ENCODE measurements at places on chromosomes 6 and 20.

- no peak for DNase-seq
These were observed 403.7 kb upstream of the CITED2 start for GRCh38 chr6:139778106-139778505.

GRCh38 chr20:62831854-62832211, 15.0 kb downstream of the COL9A3 start:
- DNase-seq = no peak

DNA sequence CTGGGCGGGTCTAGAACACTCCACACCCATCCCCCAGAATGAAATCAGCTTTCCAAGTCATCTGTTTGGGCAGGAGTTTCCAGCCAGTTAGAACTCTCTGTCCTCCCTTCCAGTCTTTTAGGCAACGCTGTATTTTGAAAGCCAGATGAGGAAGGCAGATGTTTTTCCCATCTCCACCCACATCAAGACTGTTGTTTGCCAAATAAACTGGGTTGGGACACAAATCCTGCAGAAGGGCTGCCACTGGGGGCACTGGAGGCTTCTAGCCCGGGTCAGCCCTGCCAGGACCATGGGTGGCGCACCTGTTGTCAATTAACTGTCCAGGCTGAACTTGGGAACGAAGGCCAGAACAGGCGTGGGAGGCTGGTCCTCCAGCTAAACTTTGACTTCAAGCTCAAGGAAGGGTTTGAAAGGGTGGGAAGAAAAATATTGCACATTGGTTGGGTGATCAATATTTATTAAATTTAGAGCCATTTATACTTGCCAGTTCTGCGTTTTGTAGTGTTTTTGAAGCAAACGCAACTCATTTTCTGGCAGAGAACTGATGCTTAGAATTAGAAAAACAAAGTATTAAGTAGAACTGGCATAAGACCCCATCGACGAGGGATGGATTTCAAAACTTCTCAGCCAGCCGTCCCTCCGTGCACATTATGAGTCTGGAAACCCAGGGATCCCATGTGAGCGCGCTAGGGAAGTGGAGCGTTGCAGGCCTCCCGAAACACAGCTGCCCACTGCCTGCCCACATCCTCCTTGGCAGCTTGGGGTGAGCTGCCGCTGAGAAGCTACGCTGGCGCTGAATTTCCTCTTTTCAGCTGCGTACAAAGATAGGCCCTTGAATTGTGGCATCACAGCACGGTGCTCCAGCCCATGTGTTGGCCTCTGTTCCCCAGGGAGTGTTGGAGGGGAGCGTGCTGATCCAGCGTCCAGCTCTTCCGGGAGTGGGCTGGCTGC, 297.4 kb downstream of the QKI start:
- no peak for DNase-seq

DNA sequence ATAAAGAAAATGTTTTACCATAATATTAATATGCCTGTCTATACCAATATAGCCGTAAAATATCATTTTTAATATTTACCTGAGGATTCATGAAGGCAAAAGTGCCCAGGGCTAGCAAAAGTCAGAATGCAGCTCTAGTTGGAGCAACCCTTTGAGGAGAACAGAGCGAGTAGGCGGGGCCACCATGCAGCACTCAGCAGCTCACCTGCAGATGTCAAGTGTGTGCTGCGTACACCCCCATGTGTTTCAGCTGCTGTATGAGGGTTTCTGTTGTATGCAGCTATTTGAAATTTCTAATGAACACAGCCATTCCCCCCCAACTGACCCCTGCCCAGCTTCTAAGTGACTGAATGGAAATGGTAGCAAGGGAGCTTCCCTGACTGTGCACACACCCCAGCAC, 508.0 kb downstream of the QKI start:
- DNase-seq = no peak

DNA sequence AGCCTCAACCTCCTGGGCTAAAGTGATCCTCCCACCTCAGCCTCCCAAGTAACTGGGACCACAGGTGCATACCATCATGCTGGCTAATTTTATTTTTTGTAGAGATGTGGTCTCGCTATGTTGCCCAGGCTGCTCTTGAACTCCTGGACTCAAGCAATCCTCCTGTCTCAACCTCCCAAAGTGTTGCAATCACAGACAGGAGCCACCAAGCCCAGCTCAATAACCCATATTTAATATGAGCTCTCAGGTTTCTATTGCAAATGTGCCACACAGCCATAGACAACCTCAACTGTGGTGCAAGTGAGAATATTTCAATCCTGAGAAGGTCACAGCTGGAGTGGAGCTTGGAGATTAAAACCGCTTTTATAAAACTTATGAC, 14.4 kb downstream of the JPH2 start:
- no peak for DNase-seq

- DNase-seq = no peak
These were observed 43.7 kb downstream of the NINL start for GRCh38 chr20:25541676-25542075.

DNA sequence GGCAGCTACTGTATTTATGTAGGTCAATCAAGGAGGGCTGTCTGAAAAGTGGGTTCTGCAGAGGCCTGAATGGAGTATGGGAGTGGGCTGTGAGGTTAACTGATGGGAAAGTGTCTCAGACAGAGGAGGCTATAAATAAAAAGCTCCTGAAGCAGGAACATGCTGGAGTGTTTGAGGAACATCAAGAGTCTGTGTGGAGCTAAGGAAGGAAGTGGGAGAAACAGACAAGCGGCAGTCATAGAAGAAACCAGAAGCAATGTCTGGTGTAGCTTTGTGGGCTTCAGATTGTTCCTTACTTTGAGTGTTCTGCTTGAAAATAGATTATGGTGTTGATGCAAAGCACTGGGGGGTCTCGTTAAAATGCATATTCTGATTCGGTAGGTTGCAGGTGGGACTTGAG, 101.5 kb upstream of the OGFRL1 start:
- DNase-seq = no peak

- no peak for DNase-seq
These were observed 502.1 kb upstream of the SOX4 start for GRCh38 chr6:21091411-21091810.

DNA sequence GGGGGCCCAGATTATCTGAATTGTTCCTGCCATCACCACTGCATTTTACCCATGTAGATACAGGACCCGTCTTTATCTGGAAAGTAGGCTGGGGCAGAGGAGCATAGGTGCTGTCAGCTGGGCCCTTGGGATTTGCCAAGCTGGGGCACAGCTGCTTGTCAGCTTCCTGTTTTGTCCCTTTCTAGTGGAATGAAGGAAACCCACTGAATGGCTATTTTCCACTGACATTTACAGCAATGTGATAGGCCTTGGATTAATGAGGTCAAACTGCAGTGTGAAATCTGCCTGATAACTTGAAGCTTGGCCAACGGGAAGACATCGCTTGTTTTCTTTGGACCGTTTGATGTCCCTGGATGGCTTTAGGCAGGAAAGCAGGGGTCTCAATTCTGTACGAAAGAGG, 6.7 kb downstream of the PPP1R16B start:
- DNase-seq = no peak

DNA sequence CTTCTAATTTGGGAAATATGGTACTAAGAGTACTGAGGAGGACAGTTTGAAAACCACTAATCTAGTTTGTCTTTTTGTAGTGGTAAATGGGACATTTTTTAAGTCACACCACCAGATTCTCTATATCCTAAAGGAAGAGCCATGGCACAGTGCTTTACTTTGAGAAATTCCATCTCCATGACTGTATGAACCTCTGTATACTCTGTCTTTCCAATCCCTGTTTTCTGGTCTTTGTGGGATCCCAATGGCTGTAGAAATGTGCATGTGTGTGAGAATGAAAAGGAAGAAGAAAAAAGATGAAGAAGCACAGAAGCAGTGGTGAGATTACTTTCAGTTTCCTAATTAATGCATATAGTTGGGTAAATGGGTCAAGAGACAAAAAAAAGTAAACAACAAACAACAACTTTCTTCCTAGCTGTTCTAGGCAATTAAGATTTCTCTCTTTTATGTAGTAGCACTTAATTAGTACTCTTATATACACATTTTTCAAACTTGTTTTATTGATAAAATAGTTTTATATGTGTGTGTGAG, 141.2 kb upstream of the HCRTR2 start:
- no peak for DNase-seq

DNA sequence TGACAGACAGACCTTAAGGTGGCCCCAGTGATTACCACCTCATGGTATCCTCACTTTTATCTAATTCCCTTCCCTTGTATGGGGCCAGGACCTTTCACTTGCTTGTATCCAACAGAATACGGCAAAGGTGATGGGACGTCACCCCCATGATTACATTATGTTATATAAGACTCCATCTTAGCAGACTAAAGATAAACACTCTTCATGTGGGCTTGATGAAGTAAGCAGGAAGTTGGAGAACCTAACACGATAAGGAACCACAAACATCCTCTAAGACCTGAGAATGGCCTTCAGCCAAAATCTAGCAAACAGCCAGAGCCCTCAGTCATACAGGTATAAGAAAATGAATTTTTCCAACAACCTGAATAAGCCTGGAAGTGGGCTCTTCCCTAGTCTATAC, 8.0 kb downstream of the SLC17A3 start:
- no peak for DNase-seq

- peak; percentile 76 for DNase-seq
These were observed at the start of gene PPP1R18 for GRCh38 chr6:30686009-30686907. Gene PPP1R18 (minus strand): TSS chr6:30686645. CDS start chr6:30686018, 627 bp downstream.

DNA sequence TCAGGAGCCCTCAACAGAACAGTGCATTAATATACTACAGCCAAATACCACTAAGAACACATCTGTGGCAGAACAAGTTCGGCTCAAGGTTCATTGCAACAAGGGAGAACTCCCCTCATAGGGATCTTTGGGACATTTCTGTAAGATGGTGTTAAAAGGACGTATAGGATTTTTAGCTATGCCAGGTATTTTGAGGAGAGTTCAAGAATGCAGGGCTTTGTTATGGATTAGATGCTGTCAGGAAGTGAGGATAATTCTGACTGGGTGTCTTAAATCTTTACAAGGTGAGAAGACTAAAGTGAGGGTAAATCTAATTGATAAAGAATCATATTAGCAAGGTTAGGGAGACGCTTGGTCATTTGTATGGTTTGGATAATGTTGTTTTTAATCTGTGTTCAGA, 83.7 kb upstream of the AHI1 start:
- no peak for DNase-seq

DNA sequence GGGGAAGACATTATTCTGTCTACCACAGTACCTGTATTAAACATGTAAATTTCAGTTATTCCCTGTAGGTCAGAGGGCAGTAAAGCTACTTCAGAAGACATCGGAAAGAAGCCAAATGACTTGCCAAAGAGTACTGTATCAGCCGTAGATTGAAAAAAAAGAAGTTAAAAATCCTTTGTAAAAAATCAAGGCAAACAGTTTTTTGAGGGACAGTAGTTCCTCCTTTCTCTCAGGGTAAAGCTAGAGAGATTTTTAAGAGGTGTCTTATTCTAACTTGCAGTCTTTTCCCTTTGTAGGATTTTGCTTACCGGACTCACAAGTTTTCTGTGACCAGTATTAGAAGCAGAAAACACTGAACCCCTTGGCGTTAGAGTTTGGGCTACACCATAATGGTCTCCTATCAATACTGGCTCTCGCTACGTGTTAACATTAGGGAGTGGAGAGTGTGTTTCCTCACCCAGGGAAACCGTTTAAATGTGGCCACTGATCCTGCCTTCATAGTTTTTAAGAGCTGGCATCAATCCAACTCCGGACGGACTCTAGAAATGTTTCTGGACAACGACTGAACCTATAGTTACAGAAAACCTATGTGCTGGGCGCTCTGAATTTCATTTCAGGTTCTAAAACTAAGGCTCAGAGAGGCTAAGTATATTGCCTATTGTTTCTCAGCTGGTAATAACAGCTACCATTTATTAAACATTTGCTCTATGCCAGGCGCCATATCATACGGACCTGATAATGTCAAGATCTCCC, 1.3 kb upstream of the ASXL1 start:
- no peak for DNase-seq

DNA sequence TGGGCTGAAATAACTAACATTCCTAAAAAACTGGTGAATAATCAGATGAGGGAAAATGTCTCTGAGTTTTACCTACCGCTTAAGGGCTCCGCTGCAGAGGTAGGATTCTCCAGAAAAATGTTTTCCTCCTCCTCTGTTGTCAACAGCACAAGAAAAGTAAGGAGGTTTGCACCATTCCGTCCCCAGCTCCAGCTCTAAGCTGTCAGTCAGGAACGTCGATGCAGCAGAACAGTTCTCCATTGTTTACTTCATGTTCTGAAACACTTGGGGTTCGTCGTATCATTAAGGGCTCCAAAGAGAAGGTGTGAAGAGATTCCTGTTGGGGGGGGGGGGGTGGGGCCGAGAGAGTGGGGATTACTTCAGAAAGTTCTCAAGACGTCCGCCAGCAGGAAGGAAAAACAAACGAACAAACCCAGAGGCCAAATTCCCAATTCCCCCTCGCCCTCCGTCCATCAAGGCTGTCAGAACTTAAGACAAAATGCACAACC, 734 bp downstream of the MMS22L start:
- DNase-seq = no peak

- DNase-seq = no peak
These were observed 40.9 kb downstream of the LY86 start for GRCh38 chr6:6629402-6629801.

- no peak for DNase-seq
These were observed 121.9 kb downstream of the MTHFD1L start for GRCh38 chr6:150987371-150987828.

DNA sequence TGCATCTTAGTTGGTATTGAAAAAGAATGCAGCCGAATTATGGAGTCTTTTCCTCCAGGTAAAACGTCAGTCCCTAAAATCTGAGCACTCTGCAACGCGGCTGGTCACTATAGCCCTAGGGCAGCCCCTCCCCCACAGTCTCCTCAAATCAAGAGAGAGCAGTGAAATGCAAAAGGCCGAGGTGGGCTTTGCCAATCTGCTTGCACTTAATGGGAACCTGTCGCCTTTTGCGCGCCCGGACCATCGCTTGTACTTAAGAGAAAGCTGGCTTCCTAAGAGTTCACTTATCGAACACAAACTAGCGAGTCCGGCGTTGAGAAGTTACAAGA, 447 bp downstream of the MCM3 start:
- DNase-seq = no peak

- DNase-seq = no peak
These were observed 29.7 kb downstream of the STK35 start for GRCh38 chr20:2131366-2131765.

GRCh38 chr6:124670801-124671200, 291.4 kb upstream of the RNF217 start:
- no peak for DNase-seq

GRCh38 chr6:26161322-26161721, 74.1 kb downstream of the HFE start:
- DNase-seq = no peak

DNA sequence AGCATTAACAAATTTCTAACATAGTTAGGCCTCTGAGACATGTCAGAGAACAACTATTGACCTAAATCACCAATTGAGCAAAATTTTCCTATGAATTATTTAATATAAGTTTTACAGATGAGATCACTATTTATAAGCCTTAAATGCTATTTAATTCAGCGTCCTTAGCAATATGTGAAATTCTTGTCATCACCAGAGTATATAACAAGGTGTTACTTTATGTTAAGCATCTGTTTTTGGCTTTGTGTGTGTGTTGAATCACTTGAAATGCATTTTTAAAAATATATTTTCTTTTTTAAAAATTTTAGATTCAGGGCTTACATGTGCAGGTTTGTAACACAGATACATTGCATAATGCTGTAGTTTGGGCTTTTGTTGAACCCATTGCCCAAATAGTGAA, 794.1 kb downstream of the EYS start:
- DNase-seq = no peak

Data from activated gamma-delta T cell treated with anti-CD3 and anti-CD28 coated beads, Interleukin-2, amount 50 U/mL, for 16 hours (primary cell).